Spinal cord (tissue), 10 donors: ENCODE measurements at places on chromosomes 7 and 10. TPM values are rescaled to one million over a fixed set of nuclear protein-coding genes. Genes with fewer than 3 reads are reported as not detected.

The OR2A5 gene
- polyA plus RNA-seq: not detected

DNA sequence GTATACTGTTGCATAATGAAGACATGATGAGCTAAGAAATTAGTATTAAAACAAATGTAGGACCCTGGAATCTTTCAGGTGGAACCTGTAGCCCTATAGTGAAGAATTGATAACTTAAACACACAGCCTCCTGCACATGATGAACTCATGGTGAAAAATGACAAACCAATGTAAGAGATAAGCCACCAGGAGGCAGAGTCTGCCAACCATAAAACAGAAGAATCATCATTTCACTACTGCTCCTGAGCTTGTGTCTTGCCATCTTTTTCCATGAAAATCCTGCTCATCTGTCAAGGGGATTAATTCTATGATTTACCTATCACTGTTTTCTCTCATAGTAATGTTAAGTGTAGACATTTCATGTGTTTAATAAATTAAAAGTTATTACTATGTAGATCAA is 363.9 kb downstream of the MALRD1 start:
- no peak for DNase-seq

DNA sequence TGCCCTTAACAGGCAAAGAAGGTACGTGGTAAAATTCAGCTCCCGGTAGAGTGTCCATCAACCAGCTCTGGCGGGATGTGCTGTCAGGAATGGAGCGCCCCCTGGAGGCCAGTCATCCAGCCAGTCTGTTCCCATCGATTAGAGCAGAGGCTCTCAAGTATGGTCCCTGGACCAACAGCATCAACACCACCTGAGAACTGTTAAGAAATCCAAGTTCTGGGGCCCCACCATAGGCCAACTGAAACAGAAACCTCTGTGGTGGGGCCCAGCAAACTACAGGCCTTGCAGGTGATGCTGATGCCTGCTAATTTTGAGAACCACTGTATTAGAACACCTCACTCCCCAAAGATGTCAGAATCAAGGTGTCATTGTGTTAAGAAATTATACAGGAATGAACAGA is 109.2 kb downstream of the DPY19L1 start:
- DNase-seq: no peak

GRCh38 chr7:157854066-157854891 is 517.5 kb downstream of the DNAJB6 start:
- no peak for DNase-seq

DNA sequence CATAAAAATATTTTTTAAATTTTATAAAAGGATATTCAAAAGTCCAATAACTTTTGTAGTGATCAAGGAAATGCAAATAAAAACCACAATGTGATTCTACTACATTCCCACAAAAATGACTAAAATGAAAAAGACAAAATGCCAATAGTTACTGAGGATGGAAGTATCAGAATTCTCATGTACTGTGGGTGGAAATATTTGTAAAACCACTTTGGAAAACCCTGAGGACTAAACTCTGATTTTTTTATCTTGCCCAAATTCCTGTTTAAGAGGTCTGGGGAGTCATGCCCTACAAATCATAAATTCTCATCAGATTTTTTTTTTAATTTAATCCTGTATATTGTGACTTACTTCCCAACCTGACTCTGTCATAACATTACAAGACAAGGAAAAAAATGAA is 9.8 kb upstream of the SEMA3D start:
- no peak for DNase-seq

The SPAM1 gene
- not detected for polyA plus RNA-seq

- no peak for DNase-seq
Measured at GRCh38 chr7:127448566-127448965, 56.1 kb upstream of the ZNF800 start.

DNA sequence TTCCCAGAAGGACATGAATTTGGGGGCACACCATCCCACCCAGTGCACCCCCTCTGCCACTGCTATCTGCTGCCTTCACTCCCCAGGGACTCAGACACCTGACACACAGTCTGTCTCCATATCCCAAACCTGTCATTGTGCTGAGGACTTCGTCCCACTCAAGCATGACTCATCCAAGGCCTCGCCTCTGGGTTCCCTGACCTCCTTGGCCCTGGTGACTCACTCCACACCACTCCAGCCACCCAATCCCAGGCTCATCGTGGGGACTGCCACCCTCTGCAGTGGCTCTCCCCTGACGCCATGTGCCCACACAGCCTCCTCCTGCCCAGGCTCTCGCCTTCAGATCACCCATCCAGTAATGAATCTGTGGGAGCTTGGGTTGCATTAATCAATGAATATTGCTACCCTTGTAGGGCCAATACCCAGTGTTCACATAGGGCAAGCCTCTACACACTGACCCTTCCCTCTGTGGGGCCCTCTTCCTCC is 6.6 kb upstream of the INSIG1 start:
- no peak for DNase-seq

DNA sequence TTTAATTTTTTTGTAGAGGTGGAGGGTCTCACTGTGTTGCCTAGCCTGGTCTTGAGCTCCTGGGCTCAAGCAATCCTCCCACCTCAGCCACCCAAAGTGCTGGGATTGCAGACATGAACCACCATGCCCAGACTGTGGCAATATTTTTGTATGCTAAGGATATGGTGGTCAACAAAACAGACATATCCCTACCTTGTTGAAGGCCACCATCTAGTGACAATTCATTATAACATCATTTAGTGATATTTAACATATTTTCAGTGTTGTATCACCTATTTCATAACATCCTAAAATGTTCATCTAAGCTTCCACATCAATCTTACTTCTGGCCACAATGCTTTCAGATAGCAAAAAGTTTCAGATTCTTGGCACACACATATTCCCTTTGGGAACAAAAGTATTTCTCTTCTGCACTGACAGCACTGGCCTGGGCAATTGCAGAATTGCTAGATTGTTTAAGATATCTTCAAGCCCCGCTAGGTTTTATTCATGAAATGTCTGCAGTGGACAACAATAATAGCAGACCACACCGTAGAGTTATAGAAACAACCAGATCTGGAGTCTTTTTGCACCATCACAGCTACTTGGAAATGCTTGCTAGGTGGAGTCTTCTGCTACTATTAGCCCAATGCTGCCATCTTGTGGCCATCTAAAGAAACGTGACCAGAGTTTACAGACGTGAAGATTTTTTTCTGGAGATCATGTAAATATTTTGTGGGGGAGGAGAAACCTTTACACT is 58.4 kb downstream of the DNAJC12 start:
- DNase-seq: peak; percentile 67

The AQP1 gene
- polyA plus RNA-seq: 98.2 TPM

- DNase-seq: no peak
Measured at GRCh38 chr7:39349452-39350123, 216.6 kb upstream of the YAE1 start.

DNA sequence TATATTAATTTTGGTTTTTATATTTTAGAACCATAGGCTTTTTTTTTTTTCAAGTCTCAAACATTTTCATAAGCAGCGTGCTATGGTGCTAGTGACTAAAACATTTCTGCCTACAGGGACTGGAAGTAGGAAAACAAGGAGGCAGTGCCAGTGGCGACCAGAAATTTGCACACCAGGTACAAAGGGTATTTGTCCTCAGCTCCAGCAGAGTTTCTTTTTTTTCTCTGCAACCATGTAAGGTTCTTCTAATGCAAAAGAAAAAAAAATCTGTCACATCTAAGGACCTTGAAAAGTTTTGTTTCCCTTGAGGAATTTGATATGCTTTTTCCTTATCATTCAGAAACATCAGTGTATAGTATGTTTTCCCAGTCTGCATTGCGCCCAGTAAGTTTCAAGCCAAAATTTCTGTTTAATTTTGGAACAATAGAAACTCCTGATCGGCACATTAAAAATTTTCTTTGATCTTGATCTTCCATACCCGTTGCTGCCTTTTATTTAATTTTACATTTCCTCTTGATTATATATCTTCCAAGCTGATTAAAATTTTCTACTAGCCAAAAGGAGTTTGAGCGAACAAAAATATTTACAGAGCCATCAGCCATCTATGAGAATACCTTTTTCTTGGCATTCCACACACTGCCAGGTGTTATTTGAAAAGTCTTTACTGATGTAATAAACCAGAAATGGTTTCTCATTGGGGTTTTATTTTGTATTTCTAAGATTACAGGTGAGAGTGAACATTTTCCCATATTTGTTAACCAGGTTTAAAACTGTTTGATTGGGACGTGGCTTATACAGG is 956 bp upstream of the KLHDC10 start:
- DNase-seq: no peak

The CROT gene
- polyA plus RNA-seq: 21.8 TPM

DNA sequence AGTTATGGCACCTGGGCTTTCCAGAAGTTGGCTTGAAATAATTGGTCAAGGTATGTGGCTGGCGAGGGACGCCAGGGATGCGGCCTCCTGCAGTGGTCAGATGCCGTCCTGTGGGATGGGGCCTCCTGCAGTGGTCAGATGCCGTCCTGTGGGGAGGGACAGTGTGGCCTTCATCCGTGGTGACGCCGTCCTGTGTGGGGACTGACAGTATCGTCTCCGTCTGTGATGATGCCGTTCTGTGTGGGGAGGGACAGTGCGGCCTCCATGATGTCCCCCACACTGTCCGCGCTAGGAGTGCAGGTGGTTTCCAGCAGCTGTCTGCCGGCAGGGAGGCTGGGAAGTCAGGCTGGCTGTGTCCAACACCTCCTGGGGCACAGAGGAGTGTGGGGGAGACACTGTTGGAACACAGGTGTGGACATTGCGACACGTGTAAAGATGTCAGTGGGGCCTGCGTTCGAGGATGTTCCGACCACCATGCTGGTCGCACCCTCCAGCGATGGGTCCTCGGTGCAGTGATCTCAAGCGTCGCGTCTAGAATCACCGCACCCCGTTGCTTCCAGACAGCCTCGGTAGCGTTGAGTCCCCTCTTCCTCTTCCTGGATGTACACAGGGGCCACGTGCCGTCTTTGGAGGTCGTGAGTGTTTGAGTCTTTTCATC is 52.6 kb downstream of the INPP5A start:
- DNase-seq: no peak

The PRTFDC1 gene
- 45.4 TPM for polyA plus RNA-seq

The MYL10 gene
- polyA plus RNA-seq: not detected

DNA sequence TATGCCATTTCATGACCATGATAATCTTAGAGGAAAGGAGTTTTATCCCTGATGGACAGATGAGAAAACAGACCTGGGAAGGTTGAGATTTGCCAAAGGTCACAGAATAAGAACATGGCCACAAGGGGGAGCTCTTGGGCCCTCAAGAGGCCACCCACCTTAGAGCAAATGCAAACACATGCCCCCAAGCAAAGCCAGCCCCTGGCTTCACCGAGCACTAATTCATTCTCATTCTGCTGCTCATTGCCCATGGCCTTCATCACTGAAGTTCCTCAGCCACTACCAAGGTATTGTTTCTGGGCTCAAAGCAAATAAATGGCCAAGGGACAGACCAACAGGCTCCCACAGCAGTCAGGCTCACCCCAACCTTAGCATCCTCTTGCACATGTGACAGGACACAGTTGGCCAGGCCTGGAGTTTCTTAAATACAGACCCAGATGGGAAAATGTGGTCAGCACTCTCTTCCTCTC is 44.2 kb downstream of the PDLIM1 start:
- DNase-seq: no peak

DNA sequence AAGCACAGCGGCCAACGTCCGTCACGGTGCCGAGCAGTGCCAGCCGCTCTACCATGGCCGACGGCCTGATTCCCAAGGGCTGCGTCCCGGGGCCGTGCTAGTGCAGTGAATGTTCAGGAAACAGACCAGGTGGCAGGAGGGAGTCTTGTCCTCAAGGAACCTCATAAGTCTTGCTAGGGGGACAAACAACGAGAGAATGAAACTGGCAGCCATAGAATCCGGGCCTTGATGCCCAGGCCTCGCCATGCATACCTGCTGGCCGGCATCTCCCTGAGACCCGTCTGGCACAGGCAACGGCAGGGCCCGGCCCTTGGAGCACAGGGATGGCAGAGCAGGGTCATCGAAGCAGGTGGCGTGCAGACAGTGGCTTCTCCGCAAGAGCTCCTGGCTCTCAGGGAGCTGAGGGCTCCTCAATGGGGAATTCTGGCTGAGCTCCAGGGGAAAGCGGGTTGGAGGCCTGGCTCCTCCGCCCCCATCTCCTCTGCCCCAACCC is 58.8 kb downstream of the DIP2C start:
- no peak for DNase-seq

The CASTOR2 gene
- polyA plus RNA-seq: 27.0 TPM

- DNase-seq: peak; percentile 35
Measured at GRCh38 chr7:111730476-111731300, 168.4 kb upstream of the IMMP2L start.

The PLAU gene
- 4.2 TPM for polyA plus RNA-seq

GRCh38 chr7:28136420-28136819 is 44.2 kb downstream of the JAZF1 start:
- no peak for DNase-seq

The STAG3 gene
- polyA plus RNA-seq: 67.6 TPM

DNA sequence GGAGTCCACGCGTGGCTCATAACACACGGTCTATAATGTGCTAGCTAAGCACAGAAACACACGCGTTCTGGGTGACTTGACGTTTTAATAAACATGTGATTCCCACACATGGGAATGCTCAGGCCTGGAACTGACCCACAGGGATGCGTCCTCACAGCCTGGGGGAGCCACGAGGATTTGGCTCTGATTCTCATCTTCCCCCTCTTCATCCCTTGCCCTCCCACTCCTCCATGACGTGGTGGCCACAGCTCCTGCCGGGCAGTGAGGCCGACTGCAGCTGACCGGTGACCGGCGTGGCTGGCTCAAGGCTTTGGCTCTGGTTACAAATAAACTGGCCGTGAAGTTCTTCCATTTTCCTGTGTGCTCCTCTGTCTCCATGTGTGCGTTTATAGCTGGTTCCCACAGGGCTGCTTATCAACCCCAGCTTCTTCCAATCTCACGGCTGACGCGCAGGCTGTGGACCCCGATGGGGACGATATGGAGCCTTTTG is 40.9 kb upstream of the KLF6 start:
- DNase-seq: no peak

- no peak for DNase-seq
Measured at GRCh38 chr10:132257271-132257670, 50.5 kb downstream of the STK32C start.

GRCh38 chr10:31263903-31264302 is 55.1 kb upstream of the ZEB1 start:
- no peak for DNase-seq

- no peak for DNase-seq
Measured at GRCh38 chr10:80487421-80487785, 33.3 kb downstream of the TSPAN14 start.

DNA sequence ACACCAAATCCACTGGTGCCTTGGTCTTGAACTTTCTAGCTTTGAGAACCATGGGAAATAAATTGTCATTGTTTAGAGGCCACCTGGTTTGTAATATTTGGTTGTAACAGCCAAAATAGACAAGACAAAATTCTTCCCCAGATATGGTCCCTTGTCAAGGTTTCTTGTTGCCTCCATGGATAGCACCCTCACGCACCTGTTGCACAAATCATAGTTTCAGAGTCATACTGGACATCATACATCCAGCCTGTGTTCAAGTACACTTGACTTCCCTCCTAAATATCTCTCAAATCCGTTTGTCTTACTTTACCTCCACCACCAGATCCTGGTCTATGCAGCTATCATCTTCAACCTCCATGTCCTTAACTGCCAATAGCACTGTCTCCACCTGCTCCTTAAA is 256.7 kb upstream of the IGFBP3 start:
- no peak for DNase-seq

The AFAP1L2 gene
- polyA plus RNA-seq: 61.4 TPM

- no peak for DNase-seq
Measured at GRCh38 chr7:79403451-79403850, 50.0 kb downstream of the MAGI2 start.

The NODAL gene
- polyA plus RNA-seq: 2.6 TPM
